ENCODE measurements at places on chromosomes 1 and 21.
A peak's percentile ranks its signal among the peaks of the same experiment; 100 is the strongest.

DNA sequence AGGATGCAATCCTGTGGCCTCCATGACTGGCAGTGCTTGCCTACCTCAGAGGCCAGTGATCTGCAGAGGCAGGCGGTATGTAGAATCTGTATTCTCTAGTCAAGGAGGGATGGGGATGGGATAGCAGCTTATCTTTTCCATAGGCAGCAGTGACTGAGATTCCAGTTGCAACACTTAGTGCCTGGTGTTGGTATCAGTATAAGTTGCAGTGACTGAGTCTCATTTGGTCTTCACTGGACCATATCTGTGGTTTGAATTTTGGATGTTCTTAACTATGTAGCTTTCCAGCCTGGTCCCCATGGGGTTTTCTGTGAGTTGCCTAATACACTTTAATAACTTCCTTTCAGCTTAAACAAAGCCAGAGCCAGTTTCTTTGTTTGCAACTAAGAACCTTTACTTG is 16.5 kb downstream of the DYRK1A start:
- DNase-seq: no peak

DNA sequence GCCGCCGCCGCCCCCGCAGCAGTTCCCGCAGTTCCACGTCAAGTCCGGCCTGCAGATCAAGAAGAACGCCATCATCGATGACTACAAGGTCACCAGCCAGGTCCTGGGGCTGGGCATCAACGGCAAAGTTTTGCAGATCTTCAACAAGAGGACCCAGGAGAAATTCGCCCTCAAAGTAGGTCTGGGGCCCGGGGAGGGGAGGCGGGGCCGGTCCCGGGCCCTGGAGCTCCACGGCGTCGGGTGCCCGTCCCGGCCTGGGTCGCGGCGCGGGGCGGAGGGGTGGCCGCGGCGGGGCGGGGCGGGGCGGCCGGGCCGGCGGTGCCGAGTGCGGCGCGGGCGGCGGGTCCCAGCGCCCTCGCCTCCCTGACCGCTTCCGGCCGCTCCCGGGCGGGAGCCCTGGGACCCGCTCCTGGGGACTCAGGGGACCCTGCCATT is 646 bp downstream of the MAPKAPK2 start:
- no peak for DNase-seq

GRCh38 chr1:90973897-90974798 is 47.7 kb downstream of the ZNF644 start:
- no peak for DNase-seq

GRCh38 chr21:45142469-45143308 is 68.3 kb downstream of the ADARB1 start:
- no peak for DNase-seq

GRCh38 chr1:115893545-115893944 is 52.6 kb upstream of the NHLH2 start:
- no peak for DNase-seq

- no peak for DNase-seq
Observed at GRCh38 chr1:76140227-76140626, 65.7 kb downstream of the ST6GALNAC3 start.

GRCh38 chr1:25447547-25447946 is 16.9 kb downstream of the MACO1 start:
- no peak for DNase-seq

GRCh38 chr1:1196431-1197187 is 9.8 kb downstream of the TNFRSF18 start:
- DNase-seq: peak; percentile 0

GRCh38 chr1:151060007-151060656 is at the start of gene MLLT11:
Gene MLLT11 (plus strand): TSS chr1:151060397. CDS start chr1:151067225, 6,828 bp downstream.
- DNase-seq: no peak

GRCh38 chr1:164801791-164802502 is 243.0 kb downstream of the PBX1 start:
- no peak for DNase-seq

DNA sequence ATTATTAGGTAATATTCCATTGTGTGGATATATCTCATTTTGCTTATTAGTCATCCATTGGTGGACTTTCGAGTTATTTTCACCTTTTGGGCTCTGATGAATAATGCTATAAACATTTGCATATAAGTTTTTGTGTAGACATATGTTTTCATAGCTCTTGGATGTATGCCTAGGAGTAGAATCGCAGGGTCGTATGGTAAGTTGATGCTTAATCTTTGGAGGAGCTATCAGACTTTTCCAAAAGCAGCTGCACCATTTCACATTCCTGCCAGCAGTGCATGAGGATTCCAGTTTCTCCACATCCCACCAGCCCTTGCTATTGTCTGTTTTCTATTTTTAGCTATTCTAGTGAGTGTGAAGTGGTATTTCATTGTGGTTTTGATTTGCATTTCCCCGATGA is 120.3 kb upstream of the TMEM51 start:
- no peak for DNase-seq

DNA sequence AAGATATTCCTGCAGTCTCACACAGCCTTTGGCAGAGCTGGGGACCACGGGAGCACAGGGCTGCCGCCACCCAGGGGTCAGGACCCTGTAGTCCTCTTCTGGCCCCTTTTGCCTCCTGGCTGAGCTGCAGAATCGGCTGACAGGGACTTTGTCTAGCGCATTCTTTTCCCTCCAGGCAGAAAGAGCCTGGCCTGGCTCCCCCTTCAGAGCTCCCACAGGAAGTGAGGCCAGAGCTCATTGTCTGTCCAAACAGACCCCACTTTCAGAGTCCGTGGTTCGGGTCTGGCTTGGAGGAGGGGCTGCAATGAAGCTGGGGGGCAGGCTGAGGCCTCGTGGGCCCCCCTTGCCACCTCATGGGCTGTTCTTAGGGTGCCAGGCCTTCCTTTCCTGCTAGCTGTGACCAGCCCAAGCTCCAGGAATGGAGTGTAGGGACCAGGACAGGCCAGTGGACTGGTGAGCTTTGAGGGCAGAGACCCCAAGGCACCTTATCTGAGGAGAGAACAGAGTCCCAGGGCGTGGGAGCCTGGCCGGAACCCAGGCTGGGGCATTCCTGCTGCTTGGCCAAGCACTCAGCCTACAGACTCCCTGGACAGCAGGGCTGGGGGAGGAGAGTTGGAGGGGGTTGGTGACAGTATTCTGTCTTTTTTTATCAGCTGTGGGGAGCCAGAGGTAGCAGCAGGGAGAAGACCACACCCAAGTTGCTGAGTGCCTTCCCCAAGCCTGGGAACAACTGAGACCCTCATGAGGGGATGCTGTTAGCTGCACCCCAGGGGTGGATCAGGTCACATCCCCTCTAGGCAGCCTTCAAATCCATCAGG is 4.7 kb downstream of the CELSR2 start:
- no peak for DNase-seq

DNA sequence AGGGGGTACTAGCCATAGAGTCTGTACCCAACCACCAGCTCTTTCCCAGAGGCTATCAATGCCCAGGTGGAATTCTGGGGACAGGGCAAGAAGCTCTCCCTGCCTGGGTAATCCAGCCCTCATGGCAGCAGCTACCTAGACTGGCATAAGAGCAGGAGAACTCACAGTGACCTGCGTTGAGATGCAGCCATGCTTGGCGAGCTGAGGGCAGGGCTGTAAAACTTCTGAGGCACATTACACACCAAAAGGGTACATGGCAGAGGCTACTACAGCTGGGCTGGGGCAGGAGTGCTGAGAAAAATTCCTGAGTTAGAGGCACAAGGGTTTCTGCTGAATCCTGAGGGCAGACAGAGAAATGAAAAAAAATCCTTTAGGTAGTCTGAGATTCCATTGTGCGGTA is 927.9 kb upstream of the B3GALT2 start:
- DNase-seq: no peak

DNA sequence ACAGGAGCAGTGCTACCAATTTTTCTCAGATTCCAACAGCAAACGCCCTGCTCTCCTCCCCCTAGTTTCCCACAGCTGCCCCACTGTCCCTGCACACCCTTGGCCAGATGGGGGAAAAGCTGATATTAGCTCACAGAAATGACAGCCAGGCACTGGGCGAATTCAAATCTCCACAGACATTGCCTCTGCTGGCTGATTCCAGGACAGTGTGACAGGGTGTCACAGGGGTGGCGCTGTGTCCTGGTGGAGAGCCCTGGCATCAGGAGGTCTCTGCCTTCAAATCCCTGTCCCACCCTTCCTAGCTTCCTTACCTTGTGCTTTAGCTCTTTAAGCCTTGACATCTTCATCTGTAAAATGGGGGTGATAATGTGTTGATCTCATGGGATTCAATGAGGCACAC is 10.4 kb downstream of the OLIG1 start:
- DNase-seq: no peak

DNA sequence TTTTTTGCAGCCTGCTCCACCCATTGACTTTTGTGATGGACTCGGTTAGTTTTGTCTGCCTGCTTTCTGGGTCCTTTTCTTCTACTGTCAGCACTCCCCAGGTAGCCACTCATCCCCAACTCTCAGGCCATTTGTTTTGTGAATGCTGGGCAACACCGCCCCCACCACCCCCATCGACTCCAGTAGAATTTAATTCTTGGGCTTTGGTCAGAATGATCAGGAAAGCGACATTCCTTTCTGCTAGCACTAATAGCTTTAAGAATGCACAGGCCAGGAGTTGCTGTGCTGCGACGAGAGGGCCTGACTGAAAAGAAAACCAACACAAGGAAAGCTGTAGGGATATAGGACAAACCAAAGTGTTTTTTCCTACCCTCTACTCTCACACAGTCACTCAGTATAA is 144.4 kb downstream of the CDC7 start:
- DNase-seq: no peak

- no peak for DNase-seq
Observed at GRCh38 chr1:36525166-36525565, 42.5 kb upstream of the CSF3R start.

DNA sequence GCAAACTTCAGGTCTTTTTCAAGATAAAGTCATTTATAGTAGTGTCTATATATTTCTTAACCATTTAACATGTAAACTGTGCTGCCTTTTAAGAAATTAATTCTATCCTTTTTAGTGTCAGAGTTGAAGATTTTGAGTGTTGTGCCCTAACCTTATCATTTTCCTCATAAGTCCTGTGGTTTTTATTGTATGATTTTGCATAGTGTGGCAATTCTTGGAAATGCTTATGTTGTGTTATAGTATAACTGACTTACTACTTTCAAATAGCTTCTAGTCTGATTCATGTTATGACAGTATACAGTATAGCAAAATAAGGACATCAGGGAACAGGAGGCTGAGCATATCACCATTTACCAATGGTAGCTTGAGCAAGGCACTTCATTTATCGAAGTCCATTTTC is 99.1 kb downstream of the PTBP2 start:
- DNase-seq: no peak

DNA sequence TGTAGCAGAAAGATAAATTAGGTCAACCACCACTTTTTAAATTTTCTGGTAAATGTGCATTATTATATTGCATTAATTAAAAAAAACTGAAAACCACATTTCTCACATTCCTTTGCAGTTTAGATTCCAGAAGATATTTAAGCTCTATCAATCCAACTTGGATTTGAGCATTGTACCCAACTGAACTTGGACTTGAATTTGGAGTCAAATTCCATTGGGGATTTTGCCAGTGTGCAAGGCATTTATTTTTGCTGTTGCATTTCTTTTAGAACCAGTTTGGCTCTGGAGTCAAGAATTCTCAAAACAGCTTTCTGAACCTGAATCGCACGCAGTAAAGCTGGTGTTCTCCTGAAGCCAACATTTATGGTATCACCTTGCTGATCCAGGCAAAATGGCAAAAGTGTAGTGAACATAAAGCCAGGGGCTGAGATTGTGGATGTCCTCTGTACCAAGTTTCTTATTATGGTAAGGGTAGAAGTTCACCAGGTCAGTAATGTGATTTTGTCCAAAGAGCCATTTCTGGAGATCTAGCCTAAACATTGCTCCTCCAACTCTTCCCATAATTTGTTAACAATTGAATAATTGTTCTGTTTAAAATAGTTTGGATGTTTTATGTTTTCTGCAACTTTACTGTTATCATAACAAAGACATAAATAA is 890.9 kb downstream of the LRRIQ3 start:
- DNase-seq: no peak
